ENCODE measurements at places on chromosomes 2 and 18.
A peak's percentile ranks its signal among the peaks of the same experiment; 100 is the strongest.

- DNase-seq, result peak; percentile 73
These were observed 198.6 kb downstream of the MEMO1 start for GRCh38 chr2:31812051-31812798.

DNA sequence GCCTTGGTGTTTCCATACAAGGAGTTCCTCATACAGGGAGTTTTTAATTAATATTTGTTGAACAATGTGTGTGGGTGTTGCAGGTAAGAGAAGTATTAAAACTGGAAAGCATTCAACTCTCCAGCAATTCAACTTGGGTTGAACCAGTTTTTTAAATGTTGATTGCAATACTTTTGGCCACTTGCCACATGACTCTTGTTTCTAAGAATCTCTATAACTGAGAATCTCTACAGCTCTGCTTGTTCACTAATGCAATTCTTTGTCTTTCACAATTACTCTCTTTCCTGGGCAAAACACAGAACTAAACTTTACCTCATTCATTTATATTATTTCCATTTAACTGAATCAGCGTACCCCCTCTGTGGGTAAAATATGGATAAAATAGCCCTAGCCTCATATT is 429.4 kb downstream of the ARHGAP15 start:
- no peak for DNase-seq

DNA sequence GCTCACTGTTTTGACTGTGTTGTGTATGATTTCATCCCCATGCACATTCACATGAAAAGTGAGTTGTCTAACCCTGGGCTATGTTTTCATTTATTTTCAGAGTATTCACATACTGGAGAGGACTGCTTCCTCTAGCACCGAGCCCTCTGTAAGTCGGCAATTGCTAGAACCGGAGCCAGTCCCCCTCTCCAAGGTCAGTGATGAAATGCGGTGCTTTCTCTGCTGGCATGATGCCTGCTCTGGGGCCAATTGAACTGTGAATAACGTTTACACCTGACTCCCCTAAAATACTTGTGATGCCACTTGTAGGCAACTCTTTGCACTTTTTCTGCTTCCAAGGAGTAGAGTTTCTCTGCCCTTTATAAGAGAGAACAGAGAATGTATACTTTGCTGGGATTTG is 126.9 kb downstream of the PRKRA start:
- no peak for DNase-seq

- no peak for DNase-seq
These were observed 1.1 kb downstream of the ZNF513 start for GRCh38 chr2:27379383-27379835.

DNA sequence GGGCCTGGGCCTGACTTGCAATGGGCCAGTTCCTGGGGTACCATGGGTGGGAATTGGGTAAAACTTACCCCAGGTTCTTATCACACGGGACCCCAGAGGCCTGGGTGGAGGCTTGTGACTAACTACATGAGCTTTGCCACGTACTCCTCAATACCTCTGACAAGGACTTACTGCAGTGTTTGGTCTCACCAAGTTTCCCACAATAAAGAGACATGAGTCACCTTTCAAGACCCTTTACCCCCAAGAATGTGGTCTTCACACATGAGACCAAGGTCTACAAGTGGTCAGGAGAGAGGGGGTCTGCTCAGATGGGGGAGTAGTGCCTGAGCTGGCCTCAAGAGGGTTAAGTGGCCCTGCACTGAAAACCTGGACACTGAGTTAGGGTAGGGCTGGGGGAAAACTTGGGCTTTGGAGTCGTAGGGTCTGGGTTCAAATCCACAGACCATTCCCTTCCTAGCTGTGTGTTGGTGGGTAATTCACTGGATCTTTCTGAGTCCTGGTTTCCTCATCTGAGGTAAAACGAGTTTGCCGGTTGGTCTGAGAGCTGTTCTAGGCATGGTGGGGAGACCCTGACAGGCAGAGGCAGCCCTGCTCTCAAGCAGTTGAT is 2.0 kb upstream of the GNLY start:
- no peak for DNase-seq

GRCh38 chr2:20571644-20572215 is 79.2 kb downstream of the HS1BP3 start:
- peak; percentile 53 for DNase-seq

DNA sequence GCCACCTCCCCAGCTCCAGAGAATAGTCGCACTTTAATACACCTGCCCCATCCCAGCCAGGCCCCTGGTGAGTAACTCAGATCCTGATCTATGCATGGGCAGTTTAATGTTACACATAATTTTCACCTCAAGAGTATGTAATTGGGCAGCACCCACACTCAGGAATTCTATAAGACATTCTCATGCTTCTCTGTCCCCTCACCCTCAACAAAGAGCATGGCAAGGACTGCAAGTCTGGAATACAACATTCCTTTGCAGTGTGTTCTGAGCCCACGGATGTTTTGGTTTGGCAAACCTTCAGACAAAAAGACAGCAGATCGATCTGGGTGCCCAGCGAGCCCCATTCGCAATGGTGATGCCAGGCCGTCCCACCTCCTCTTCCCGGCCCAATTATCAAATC is 4.9 kb upstream of the SLC14A1 start:
- no peak for DNase-seq

DNA sequence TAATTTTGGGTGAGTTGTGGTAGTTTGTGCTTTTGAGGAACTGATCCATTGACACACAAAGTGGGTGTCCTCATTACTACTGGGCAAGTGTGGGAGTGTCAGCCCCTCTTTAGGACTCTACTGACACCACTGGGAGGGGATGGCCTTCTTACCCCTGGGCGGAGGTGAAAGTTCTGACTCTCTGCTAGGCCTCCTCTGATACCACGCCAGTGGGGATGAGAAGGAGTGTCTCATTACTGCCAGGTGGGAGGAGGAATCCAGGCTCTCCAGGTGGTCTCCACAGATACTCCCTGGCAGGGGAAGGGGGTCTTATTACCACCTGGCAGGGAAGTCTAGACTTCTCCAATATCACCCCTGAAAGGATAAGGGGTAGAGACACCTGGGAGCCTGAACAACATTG is 9.1 kb downstream of the LCLAT1 start:
- no peak for DNase-seq

DNA sequence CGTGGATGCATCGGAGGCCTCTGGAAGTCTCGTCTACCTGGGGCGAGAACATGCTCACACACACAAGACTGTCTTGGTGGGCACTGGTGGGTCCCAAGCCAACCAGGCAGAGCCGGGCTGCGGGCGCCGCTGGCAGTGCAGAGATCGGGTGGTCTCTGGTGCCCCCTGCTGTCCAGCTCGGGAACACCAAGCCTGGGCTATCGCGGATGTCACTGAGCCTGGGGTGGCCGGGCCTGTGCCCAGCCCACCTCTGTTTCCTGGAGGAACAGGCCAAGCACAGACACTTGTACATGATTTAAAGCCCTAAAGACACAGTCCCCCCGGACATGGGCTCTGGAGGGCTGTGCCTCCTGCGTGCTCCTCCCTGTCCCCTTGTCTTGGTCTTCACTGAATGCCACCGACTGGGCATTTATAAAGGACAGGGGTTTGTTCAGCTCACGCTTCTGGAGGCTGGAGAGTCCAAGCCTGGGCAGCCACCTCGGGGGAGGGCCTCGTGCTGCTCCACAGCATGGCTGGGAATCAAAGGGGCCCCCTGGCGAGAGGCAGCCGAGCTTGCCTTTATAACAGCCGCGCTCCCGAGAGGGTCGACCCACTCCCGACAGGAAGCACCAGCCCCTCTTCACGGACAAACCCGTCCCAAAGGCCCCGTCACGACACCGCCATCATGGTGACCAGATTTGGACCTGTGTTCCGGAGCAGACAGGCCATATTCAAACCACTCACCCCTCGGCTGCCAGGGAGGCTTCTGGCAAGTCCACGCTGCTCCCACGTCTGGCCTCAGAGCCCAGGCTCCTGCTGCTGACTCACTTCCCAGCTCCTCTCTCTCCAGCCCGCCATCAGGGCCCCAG is 3.6 kb upstream of the OTOS start:
- peak; percentile 78 for DNase-seq

DNA sequence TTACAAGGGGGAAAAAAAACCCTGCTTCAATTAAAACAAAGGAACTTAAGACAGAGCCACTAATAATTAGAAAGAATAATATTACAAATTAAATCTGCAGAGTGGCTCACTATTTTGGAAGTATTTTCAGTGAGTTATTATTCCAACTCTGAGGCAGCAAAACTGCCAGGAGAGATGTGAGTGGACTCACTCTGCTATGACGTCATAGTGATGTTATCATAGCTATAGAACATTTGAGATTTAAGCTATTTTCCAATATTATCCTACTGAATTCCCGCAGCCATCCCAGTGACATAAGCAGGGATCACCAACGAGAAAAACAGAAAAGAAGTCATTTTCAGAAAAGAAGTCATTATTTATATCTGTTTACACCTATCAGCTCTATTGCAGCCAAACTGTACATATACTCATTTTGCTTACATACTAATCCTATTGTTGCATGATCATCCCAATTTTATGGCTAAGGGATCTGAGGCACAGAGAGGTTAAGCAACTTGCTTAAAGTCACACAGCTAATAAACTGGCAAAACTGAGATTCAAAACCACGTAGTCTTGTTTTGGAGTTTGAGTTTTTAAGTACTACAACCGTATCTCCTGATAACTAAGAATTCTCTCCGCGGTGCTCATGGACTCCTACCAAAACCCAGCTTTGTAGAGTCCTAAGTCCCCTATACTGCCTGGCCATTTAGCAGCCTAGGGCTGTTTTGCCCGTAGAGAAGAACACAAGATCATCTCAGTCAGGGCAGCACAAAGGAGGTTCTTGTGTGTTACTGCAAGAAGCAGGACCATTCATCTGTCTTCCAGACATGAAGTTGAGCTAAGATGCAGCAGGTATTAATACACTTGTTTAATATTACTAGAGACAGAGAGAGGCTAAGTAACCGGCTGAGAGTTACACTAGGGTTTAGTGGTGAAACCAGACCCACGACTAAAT is 299.8 kb downstream of the TCF4 start:
- no peak for DNase-seq

- DNase-seq, result no peak
These were observed 2.8 kb upstream of the BUB1 start for GRCh38 chr2:110680709-110681108.

GRCh38 chr2:238415036-238415764 is 11.5 kb upstream of the ASB1 start:
- no peak for DNase-seq

DNA sequence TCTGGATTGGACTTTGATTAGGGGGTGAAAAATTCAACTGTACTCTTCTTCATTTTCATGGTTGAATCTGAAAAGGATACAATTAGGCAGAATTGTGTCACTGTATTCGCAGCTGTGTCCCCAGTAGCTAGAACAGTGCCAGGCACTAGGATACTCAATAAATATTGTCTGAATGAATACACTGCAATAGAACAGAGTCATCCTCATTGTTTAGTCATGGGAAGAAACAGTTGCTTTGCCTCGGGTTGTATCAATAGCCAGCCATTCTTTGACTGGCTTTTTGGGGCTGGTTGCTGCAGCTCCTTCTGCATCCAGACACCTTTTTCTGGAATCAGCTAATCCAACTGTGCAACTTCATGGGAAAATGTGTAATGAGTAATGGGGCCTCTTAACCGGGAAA is 18.1 kb upstream of the DYNC1I2 start:
- no peak for DNase-seq

DNA sequence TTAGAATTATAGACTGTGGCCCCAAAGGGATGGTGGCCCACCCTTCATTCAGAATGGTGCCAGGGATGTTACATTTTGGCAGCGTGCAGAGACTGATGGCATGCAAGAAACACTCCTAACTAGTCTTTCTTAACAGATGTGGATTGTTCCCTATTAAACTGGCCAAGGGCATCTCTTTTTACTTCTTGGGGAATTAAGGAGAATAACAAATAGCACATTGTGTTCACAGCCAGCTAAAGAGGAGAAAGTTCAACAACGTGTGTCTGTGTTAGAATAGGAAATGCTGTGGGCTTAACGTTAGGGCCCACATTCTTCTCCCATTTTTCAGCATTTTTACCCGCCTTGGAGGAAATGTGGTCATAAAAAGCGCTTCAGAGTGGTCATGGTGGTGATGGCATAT is 404.8 kb downstream of the CDH2 start:
- DNase-seq, result no peak

GRCh38 chr2:206693399-206694137 is 24.6 kb downstream of the DYTN start:
- no peak for DNase-seq

DNA sequence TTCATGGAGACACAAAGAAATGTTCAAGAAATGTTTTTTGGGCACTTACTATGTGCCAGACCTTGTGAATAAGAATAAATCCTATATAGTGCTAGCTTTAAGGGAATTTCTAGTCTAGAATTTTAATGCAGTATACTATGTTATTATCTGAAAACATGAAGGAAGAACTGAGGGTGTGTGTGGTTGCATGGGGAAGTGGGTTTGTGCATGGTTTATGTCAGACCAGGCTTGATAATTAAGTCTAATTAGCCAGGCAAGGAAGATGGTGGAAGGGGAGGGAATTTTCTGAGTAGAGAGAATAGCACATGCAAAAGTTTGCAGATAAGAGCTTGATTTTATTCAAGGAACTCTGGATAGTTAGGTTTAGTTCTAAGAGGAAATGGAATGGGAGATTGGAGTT is 6.5 kb downstream of the RBBP8 start:
- DNase-seq, result no peak

DNA sequence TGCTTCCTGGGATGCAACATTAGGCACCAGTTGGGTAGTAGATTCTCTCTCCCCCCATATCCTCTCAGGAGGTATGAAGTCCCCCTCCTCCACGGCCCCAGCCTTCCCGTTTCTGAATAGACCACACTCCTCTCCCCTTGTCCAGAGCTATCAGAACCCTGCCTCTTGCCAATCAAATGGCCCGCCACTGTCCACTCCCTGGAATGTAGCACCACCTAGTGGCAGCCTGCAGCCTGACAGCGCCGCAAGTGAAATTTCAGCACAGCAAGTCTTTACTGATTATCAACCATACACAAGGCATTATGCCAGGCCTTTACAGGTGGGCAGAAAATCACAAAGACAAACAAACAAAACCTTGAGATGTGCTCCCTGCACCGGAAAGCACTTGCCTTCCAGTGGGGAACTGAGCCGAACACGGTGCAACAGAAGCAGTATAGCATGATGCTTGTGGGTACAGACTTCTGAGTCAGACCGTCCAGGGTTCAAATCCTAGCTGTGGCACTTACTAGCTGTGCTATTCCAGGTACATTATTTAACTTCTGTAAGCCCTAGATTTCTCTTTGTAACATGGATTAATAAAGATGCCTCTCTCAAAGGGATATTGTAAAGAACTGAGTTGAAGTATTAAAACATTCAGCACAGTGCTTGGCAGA is 174.0 kb downstream of the SMAD2 start:
- DNase-seq, result peak; percentile 34

- DNase-seq, result no peak
These were observed 110.0 kb upstream of the EPAS1 start for GRCh38 chr2:46187112-46187618.

DNA sequence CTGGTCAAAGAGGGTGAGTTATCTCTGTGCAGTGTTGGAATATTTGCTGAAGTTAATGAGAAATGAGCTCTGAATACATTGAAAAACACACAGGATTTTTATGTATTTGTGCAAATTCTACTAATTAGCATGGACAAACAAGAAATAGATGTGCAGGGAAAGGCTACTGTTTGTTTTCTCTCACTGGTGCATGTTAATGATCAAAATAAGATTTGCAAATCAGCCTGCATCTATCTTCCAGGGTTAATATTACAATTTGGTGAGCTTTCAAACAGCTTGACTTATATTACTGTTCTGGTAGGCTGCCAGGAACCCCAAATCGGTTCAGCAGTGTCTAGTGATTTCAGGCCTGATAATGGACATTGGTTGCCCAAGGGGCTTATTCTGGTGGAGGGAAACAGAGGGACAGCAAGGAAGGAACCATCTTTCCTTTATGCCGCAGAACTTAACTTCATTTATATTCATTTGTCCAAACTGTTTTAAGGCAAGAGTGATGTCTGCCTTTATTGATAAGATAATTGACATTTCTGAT is 93.8 kb upstream of the REG3A start:
- no peak for DNase-seq

- DNase-seq, result no peak
These were observed 4.2 kb upstream of the CLIP4 start for GRCh38 chr2:29110916-29111535.

All from T-helper 2 cell (primary cell).